ENCODE measurements at places on chromosomes 5 and 9.

- no peak for DNase-seq
Observed at GRCh38 chr5:110768138-110768860, 29.5 kb downstream of the SLC25A46 start.

DNA sequence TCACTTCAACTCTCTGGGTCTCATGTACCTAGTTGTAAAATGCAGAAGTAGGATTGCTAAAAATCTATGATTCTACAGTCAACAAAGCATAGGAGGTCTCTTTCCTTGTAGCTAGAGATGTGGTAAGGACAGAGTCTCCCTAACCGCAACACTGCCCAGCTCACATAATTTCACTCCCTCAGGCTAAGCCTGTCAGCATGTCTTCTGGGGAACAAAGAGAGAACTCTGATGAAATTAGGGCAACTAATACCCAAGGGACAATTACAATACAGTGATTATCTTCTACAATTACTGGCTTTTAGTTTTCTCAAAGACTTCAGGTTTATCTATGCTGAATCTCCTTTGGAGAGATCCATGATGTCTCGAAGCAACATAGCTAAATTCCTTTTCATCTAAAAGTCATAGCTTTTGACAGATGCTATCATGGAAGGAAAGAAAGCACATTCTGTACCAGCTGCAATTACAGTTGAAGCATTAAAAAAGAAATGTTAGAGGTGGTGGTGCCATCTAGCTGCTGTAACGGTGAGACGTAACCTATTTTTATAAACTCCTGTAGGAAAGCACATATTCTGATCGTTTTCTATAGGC, 141.1 kb upstream of the TARS1 start:
- DNase-seq, result no peak

- no peak for DNase-seq
Observed at GRCh38 chr9:21056931-21057330, 20.8 kb downstream of the IFNB1 start.

DNA sequence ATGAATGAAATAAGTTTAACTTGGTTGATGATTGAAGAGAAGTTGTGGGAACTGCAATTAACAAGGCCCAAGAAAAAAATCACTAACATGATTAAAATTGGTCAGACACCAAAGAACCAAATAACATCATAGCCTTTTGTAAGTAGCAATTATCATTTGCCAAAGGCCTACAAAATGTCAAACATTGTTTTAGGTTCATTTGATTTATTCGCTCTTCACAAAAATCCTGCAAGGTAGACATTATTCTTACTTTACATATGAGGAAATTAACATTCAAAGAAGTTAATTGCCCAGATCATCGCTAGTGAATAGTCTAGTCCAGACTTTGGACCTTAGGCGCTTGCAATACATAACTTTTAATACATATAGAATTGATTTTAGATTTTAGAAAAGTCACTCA, 2.6 kb downstream of the POLK start:
- no peak for DNase-seq

GRCh38 chr5:80370390-80370789, 37.5 kb upstream of the ZFYVE16 start:
- DNase-seq, result no peak

- DNase-seq, result no peak
Observed at GRCh38 chr9:17907779-17908508, 329.1 kb downstream of the SH3GL2 start.

- DNase-seq, result no peak
Observed at GRCh38 chr9:99537996-99538395, 283.7 kb upstream of the NR4A3 start.

DNA sequence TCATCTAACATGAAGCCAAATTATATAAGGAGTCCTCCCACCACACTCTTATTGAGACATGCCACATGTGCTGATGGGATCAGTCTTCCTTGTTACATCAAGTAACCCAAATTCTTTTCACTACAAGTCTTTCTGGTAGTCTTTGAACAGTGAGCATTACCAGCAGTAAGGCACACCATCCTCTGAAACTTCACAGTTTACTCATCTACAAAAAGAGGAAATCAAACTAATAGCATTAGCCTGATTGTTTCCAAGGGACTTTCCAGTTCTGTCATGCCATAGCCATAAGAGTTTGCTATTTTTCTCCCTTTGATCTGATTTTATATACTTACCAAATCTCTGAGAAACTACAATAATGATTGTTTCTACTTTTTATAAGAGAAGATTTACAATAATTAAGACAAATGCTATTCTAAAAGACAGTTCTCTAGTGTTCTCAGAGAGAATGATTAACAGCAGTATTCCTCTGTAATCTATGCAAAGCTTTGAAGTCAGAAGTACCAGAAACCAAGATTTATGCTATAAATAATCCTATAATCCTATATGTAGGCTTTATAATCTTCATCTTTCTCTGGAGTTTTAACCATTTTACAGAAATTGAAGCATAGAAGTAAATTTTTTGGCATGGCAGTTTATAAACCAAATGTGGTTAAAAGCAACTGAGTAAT, 166.2 kb upstream of the ACO1 start:
- no peak for DNase-seq

DNA sequence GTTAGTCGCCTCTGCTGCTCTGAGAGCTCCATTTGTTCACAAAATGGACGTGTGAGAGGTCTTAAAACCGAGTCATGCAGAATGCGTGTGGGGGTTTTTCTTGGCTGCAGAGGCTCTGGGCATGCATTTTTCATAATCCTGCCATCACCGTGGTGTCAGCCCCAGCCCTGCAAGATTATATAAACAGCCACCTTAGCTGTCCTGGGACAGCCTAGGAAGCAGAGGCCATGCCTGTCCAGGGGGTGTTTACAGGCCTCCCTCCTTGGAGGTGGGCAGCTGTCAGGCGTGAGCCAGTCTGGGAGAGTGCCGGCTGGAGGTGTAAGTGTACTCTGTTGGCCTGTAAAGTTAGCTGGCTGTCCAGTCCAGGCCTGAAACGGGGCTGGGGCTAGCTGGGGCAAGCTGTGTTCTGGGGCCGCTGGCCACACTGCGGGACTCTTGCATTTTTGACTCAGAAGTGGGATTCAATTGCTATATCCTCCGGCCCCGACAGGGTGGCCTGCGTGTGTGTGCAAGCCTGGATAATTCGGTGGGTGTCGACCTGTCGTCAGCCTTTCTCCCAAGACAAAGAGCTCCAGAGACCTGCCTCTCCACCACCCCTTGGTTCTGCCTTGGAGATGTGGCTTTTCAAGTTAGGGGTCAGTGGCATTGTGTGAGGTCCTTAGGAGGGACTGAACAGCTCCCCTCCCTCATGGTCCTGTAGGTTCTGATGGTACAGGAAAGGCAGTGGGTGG, 2.4 kb downstream of the WNK2 start:
- no peak for DNase-seq

DNA sequence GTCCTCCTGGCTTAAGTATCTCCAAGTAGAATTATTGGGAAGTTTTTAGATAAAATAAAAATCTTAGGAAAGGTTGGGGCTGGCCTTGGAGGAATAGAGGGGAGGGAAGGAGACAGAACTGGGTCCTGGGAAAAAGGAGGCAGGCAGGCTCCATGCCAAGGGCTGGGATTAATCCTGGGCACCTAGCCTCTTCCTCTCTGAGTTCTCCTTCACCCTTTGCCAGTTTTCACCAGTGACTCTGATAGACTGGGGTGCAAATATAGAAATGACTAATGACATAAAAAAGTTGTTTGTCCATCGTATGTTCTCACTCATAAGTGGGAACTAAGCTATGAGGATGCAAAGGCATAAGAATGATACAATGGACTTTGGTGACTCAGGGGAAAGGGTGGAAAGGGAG, 81.9 kb downstream of the RMI1 start:
- DNase-seq, result no peak

DNA sequence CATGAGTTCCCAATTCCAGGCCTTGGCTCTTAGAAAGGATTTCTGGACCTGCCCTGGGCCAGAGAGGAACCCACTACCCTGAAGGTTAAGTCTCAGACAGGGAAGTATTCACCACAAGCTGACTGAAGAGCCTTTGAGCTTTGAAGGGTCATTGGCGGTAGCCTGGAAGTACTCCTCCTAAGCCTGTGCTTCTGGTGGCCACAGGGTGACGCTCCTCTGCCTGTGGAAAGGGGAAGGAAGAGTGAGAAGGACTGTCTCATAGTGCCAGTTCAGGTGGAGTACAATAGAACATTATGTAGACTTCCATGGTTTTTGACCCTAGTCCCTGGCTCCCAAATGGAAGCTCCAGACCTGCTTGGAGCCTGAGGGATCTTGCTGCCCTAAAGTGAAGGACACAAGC, 1233.2 kb upstream of the CDH6 start:
- no peak for DNase-seq

DNA sequence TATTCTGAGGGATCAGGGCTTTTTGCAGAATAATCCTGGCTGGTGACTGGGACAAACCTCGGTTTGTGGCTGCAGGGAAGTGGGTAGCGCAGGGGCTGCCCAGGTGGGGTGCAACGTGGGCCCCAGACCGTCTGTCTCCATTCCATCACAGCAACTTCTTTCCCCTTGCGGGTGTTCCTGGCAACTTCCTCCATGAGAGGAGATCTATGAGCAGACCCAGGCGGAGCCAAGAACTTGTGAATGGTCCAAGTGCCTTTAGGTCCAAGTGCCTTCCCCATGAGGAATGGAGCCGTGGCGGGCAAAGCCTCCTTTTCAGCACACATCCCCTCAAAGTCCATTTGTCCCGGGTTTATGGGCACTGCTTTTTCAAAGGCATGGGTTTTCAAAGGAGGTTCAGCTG, 136.5 kb downstream of the PHF2 start:
- no peak for DNase-seq

GRCh38 chr5:62299101-62299500, 6.9 kb upstream of the KIF2A start:
- DNase-seq, result no peak

- DNase-seq, result no peak
Observed at GRCh38 chr9:95381221-95381620, 63.7 kb upstream of the FANCC start.

- DNase-seq, result no peak
Observed at GRCh38 chr9:114216081-114216480, 60.7 kb downstream of the COL27A1 start.

GRCh38 chr5:158809310-158809850, 290.3 kb downstream of the EBF1 start:
- DNase-seq, result no peak

DNA sequence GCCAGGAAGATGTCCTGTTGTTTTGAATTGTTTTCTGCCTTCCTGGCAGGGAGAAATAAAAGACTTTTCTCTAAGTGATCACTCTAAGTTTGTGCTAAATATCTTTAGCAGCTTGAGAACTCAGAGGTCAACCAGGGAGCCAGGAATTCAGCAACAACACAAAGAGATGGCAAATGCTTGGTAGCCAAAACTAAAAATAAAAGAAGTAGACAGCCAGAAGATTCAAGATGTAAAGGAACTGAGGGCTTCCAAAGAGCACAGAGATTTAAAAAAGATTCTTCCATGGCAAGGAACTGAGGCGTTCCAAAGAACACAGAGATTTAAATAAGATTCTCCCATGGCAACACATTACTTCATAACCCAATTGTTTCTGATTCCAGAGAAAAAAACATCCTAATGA, 9.6 kb downstream of the DNAH5 start:
- no peak for DNase-seq

GRCh38 chr5:168941901-168942300, 359.0 kb downstream of the SLIT3 start:
- DNase-seq, result no peak

GRCh38 chr5:110903966-110904365, 165.2 kb downstream of the SLC25A46 start:
- DNase-seq, result no peak

- DNase-seq, result no peak
Observed at GRCh38 chr5:180910735-180911134, 11.8 kb downstream of the BTNL8 start.

DNA sequence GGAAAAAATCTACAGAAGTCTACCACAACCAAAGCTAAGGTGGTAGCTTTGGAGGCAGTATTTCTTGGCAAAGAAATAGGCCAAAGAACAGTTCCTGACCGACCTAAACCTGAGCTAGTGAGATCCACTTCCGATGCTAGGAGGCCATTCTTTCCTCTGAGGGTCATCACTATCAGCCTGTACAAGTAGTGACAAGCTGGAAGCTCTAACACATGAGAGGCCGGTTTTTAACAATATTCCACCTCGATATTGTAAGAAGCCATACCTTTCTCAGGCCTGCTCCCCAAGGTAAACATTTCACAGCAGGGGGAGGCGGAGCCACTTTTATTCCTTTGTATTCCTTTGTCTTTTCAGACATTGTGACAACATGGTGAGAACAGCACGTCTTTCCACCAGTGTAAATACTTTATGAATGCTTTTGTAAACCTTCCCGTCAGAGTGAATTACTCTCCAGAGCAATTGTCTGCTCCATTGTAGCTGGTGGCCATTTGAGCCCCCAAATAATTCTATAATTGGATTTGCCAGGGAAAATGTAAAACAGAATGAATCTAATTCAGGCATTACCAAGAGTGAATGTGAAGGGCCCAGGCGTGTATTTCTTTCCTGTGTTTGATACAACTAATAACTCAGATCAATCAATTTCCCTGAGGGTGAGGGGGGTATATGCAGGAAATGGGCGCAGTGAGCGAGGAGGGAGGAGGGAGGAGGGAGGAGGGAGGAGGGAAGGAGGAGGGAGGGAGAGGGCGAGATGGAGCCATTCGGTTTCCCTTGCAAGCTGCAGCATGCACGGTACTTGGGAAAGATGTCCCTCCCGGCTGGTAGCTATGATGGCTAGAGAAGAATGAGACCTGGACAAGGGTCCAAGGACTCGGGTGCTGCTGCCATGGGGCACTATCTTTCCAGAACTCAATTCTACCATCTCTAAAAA, 166.6 kb downstream of the CDK5RAP2 start:
- DNase-seq, result no peak

- no peak for DNase-seq
Observed at GRCh38 chr5:56105511-56106291, 110.9 kb upstream of the IL6ST start.

DNA sequence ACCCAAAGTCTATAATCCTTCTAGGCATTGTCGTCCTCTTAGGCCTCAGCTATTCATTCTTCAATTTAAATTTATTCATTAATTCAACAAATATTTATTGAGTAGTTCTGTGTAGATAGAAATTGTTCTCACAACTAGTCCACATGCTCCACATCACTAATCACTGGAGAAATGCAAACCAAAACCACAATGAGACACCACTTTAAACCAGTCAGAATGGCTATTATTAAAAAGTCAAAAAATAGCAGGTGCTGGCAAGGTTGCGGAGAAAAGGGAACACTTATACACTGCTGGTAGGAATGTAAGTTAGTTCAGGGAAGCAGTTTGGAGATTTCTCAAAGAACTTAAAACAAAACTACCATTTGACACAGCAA, 51.1 kb upstream of the TNFSF15 start:
- DNase-seq, result no peak

DNA sequence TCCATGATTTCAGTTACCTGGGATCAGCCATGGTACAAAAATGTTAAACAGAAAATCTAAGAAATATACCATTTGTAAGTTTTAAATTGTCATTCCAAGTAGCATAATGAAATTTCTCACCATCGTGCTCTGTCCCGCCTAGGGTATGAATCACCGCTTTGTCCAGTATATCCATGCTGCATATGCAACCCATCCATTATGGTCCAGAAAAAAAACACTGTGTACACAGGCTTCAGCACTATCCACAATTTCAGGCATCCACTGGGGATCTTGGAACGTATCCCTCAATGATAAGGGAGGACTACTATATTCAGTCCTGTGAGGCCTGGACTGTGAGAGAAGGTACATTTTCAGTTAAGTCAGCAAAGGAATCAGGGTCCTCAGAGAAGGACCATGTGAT, 37.6 kb upstream of the HNRNPA0 start:
- no peak for DNase-seq

- DNase-seq, result no peak
Observed at GRCh38 chr5:173567548-173567947, 48.9 kb downstream of the BOD1 start.
